IMR-90 (cell line): ENCODE measurements at places on chromosomes 1 and 21. TPM values are rescaled to one million over a fixed set of nuclear protein-coding genes. Genes with fewer than 3 reads are reported as not detected.

GRCh38 chr1:47332779-47333577, 612 bp upstream of the CMPK1 start:
- H3K27me3 ChIP-seq = no peaks in the 10 kb centered on the region
- peaks cover 6% of the 10 kb centered on the region for H3K4me1 ChIP-seq
- no peak for DNase-seq

- no peaks in the 10 kb centered on the region for H3K36me3 ChIP-seq
- no peak overlapping the region for H3K4me3 ChIP-seq
- no peaks in the 10 kb centered on the region for H3K27me3 ChIP-seq
- peaks cover 16% of the 10 kb centered on the region for H3K4me1 ChIP-seq
These were observed 12.8 kb upstream of the ZSCAN20 start for GRCh38 chr1:33459691-33460090.

- no peaks in the 10 kb centered on the region for H3K27me3 ChIP-seq
- peaks cover 18% of the 10 kb centered on the region for H3K4me1 ChIP-seq
- peak; percentile 70 for DNase-seq
These were observed at the start of gene PAQR7 for GRCh38 chr1:25875154-25875855. Gene PAQR7, minus strand, starts transcription at chr1:25875708. Its CDS starts 11,869 bp downstream, at chr1:25863839.

GRCh38 chr1:104646233-104646632, 896.5 kb downstream of the AMY1C start:
- H3K36me3 ChIP-seq = no peaks in the 10 kb centered on the region
- no peaks in the 10 kb centered on the region for H3K4me1 ChIP-seq
- H3K27ac ChIP-seq = no peak overlapping the region
- no peak for DNase-seq
- no peaks in the 10 kb centered on the region for H3K27me3 ChIP-seq

- no peak overlapping the region for H3K4me3 ChIP-seq
- no peak overlapping the region for H3K27ac ChIP-seq
- peaks cover 18% of the 10 kb centered on the region for H3K27me3 ChIP-seq
- no peak for DNase-seq
- no peaks in the 10 kb centered on the region for H3K36me3 ChIP-seq
- no peaks in the 10 kb centered on the region; the same call in 1 of the 2 replicates for H3K4me1 ChIP-seq
These were observed 10.1 kb downstream of the ZBTB8B start for GRCh38 chr1:32474954-32475353.

DNA sequence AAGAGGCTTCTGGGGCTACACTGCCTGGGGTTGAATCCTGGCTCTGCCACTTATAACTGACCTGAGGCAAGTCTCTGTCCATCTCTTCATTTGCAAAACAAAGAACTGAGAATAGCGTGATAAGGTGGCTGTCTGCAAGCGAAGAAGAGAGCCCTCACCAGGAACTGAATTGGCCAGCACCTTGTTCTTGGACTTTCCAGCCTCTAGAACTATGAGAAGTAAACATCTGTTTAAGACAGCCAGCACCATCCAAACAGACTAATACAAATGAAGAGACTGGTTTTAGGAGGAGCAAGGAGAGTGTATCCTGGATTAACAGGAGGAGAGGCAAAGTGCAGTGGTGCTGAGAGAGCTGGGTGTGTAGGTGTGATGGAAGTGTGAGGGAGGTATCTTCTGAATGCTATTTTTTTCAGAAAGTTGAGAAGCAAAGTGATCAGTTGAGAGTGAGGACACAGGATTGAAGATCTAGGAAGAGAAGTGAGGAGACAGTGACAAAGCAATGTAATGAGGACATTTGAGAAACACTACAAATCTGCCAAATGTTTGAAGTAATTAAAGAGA, 59.3 kb downstream of the CD58 start:
- no peak overlapping the region for H3K4me3 ChIP-seq
- H3K27me3 ChIP-seq = no peaks in the 10 kb centered on the region
- DNase-seq = no peak

DNA sequence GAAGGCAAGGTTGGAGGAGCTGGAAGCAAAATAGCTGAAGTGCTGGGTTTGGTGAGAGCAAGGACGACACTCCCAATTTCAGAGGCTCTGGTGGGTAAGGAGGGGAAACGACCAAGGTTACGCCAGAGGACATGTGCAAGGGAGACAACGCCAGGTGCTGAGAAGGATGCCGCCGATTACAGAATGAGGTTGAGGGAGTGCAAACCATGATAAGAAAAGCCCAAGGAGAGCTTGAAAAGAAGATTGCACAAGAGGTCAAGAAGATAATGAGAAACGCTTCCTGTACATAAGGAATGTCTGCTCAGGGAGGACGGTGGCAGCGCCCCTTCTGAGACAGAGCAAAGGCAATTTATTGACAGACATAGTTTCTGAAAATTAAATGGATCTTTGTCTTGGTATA, 382.0 kb upstream of the PROX1 start:
- H3K4me3 ChIP-seq = no peak overlapping the region
- H3K36me3 ChIP-seq = no peaks in the 10 kb centered on the region
- no peaks in the 10 kb centered on the region for H3K4me1 ChIP-seq
- H3K27ac ChIP-seq = no peak overlapping the region

- no peaks in the 10 kb centered on the region for H3K36me3 ChIP-seq
- H3K4me1 ChIP-seq = no peaks in the 10 kb centered on the region
- 0 out of 2 replicates have a peak overlapping the region, but pooled peaks have one; percentile 15 for H3K4me3 ChIP-seq
- DNase-seq = peak; percentile 37
- peaks cover 24% of the 10 kb centered on the region for H3K27me3 ChIP-seq
- no peak overlapping the region for H3K27ac ChIP-seq
These were observed 45.0 kb upstream of the DNAJC6 start for GRCh38 chr1:65264197-65264929.

DNA sequence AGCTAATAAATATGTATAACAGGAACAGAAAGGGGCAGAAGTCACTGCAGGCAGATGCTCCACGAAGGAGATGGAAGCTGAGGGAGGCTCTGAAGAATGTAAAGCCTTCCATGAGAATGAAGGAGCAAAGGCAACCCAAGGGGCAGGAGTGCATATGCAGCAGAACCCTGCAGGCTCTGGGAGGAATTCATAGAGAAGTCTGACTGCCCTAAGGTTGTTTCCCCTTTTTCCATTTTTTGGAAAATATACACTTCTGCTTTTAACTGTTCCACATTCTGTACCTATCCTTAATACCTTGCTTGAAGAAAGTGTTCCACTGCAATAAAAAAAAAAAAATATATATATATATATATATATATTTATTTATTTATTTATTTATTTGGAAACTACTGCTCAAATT, 69.6 kb downstream of the CD34 start:
- no peak overlapping the region for H3K4me3 ChIP-seq
- no peaks in the 10 kb centered on the region; the same call in 1 of the 2 replicates for H3K4me1 ChIP-seq
- no peak for DNase-seq
- H3K27ac ChIP-seq = no peak overlapping the region
- no peaks in the 10 kb centered on the region for H3K36me3 ChIP-seq

DNA sequence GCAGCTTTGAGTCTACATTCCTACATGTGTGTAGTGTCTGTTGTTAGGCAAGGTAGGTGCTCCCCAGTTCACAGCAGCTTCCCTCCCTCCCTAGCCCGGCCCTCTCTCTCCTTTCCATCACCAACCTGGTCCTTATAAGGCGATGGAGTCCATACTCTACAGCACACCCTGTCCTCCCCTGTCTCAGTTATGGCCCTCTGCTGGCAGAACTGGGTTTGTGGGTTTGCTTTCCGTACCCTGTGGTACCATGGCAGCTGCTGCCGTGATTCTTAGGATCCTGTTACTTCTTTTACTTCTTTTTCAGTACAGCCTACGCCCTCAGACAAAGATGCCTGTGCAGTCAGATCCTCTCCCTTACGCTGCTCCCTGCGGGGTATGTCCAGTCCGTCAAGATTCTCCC, 31.7 kb downstream of the AK5 start:
- H3K4me1 ChIP-seq = peaks cover 4% of the 10 kb centered on the region; the same call in 1 of the 2 replicates
- DNase-seq = peak; percentile 15
- no peaks in the 10 kb centered on the region for H3K27me3 ChIP-seq

- no peak overlapping the region for H3K27ac ChIP-seq
- H3K36me3 ChIP-seq = no peaks in the 10 kb centered on the region
- no peak overlapping the region for H3K4me3 ChIP-seq
- H3K27me3 ChIP-seq = no peaks in the 10 kb centered on the region
These were observed 29.4 kb downstream of the JAK1 start for GRCh38 chr1:64936956-64937355.

DNA sequence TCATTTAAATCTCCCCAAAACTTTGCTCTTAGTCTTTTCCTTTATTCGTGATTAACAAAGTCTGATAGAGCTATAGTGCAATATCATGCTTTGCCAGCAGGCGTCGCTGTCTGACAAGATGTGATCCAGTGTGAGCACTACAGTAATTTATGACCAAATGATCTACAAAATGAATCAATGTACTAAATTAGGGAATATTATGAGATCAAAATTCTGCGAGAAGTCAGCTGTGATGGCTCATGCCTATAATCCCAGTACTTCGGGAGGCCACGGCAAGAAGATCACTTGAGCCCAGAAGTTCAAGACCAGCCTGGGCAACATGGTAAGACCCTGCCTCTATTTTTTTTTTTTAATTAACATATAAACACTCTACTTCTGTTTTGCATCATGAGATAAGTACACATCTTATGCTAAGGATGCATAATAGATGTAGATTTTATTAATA, 3.6 kb upstream of the SPSB1 start:
- no peak overlapping the region for H3K27ac ChIP-seq
- DNase-seq = peak; percentile 74
- peaks cover 15% of the 10 kb centered on the region for H3K4me1 ChIP-seq
- H3K4me3 ChIP-seq = no peak overlapping the region
- H3K27me3 ChIP-seq = no peaks in the 10 kb centered on the region
- H3K36me3 ChIP-seq = no peaks in the 10 kb centered on the region

DNA sequence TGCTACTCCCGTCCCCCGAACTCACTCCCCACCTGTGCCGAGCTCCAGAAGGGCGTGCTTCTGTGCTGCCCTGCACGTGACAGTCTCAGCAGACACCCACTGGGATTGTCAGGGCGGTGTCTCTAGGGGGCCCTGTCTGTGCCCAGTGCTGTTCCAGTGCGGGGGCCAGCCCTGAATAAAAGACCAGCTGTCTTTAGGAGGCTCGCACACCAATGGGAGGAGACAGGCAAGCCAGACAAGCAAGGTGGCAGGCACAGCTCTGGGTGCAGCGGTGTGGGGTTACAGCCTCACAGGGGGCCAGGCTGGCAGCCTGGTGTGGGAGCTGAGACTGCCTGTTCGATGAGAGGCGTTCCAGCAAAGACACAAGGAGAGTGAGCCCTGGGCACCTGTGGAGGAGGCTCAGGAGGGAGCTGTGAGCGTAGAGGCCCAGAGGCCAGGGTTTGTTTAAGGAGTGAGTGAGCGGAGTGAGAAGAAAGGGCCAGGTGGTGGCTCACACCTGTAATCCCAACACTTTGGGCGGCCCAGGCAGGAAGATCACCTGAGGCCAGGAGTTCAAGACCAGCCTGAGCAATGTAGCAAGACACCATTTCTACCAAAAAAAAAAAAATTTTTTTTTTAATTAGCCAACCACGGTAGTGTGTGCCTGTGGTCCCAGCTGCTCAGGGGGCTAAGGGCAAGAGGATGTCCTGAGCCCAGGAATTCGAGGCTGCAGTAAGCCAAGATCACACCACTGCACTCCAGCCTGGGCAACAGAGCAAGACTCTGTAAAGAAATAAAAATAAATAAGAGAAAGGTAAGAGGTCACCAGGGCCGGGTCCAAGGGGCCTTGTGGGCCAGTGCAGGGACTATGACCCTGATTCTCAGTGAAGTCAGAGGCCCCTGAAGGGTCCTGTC, 48.2 kb upstream of the ARHGEF16 start:
- H3K4me3 ChIP-seq = no peak overlapping the region
- H3K27me3 ChIP-seq = no peaks in the 10 kb centered on the region; the same call in 1 of the 2 replicates
- H3K36me3 ChIP-seq = no peaks in the 10 kb centered on the region
- H3K4me1 ChIP-seq = peaks cover 2% of the 10 kb centered on the region; the same call in 1 of the 2 replicates
- H3K27ac ChIP-seq = no peak overlapping the region

- peaks cover 16% of the 10 kb centered on the region for H3K27me3 ChIP-seq
- DNase-seq = no peak
- H3K4me3 ChIP-seq = no peak overlapping the region
- H3K36me3 ChIP-seq = no peaks in the 10 kb centered on the region
These were observed 20.7 kb downstream of the RIPK4 start for GRCh38 chr21:41745971-41746743.

DNA sequence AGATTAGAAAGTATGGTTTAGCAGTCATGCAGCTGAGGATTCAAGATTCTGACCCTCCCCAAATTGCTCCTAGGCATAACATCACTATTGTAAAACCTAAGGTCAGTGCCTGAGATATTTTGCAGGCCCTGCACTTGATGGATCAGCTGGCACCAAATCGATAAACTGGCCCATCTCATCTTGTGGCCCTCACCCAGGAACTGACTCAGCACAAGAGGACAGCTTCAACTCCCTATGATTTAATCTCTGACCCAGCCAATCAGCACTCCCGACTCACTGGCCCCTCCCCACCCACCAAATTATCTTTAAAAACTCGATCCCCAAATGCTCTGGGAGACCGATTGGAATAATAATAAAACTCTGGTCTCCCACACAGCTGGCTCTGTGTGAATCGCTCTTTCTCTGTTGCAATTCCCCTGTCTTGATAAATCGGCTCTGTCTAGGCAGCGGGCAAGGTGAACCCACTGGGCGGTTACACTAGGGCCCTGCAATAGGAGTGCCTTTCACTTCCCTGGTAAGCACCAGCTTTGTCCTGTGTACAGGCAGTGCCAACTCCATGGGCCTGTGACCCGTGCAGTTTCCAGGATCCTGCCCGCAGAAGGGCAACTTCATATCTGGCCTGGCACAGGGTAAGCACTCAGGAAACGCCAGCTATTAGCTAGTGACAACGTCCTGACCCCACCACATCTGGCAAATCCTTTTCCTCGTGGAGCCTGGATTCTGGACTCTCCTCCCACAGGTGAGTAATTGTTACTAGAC, 28.7 kb upstream of the SLC2A5 start:
- H3K27ac ChIP-seq = no peak overlapping the region
- H3K27me3 ChIP-seq = peaks cover 10% of the 10 kb centered on the region
- H3K4me3 ChIP-seq = no peak overlapping the region
- peaks cover 3% of the 10 kb centered on the region for H3K4me1 ChIP-seq
- DNase-seq = no peak

GRCh38 chr1:221884821-221885220, 142.9 kb upstream of the DUSP10 start:
- no peak overlapping the region for H3K27ac ChIP-seq
- DNase-seq = peak; percentile 39
- no peak overlapping the region for H3K4me3 ChIP-seq
- no peaks in the 10 kb centered on the region for H3K36me3 ChIP-seq

GRCh38 chr1:67522793-67523192, 92.6 kb upstream of the SERBP1 start:
- no peak for DNase-seq
- no peaks in the 10 kb centered on the region for H3K4me1 ChIP-seq
- H3K27ac ChIP-seq = no peak overlapping the region
- peaks cover 6% of the 10 kb centered on the region; the same call in 1 of the 2 replicates for H3K27me3 ChIP-seq
- no peaks in the 10 kb centered on the region for H3K36me3 ChIP-seq
- H3K4me3 ChIP-seq = no peak overlapping the region

- H3K36me3 ChIP-seq = no peaks in the 10 kb centered on the region
- no peak overlapping the region for H3K27ac ChIP-seq
- H3K4me1 ChIP-seq = peaks cover 10% of the 10 kb centered on the region
- DNase-seq = no peak
These were observed 84.5 kb upstream of the GCLM start for GRCh38 chr1:93993731-93994130.

- DNase-seq = no peak
- H3K4me1 ChIP-seq = no peaks in the 10 kb centered on the region
- peaks cover 23% of the 10 kb centered on the region for H3K27me3 ChIP-seq
- H3K4me3 ChIP-seq = no peak overlapping the region
- no peaks in the 10 kb centered on the region for H3K36me3 ChIP-seq
- no peak overlapping the region for H3K27ac ChIP-seq
These were observed 1.9 kb downstream of the GIPC2 start for GRCh38 chr1:78047631-78048030.

Gene ADAMTSL4
- 0.54 and 0.56 TPM in 2 replicates for total RNA-seq

Gene EVA1C
- total RNA-seq = 0.72 and 0.83 TPM in 2 replicates

Gene PROX1
- under 0.01 and 0.28 TPM in 2 replicates for total RNA-seq

Gene DNASE2B
- not detected in 2 replicates for total RNA-seq

Gene ERRFI1
- 101 and 106 TPM in 2 replicates for total RNA-seq

Gene CLCA1
- total RNA-seq = not detected in 2 replicates

Gene DEPDC1
- total RNA-seq = 14.7 and 32.5 TPM in 2 replicates

Gene PRDM16
- not detected in 2 replicates for total RNA-seq

Gene JAM2
- total RNA-seq = 0.72 and 0.83 TPM in 2 replicates

Gene POGZ
- total RNA-seq = 15.0 and 20.8 TPM in 2 replicates

Gene ZP4
- total RNA-seq = not detected in 2 replicates

Gene AMY2A
- total RNA-seq = not detected in 2 replicates
